Ovary (tissue), 10 donors: ENCODE measurements at places on chromosomes 5 and 9. TPM values are rescaled to one million over a fixed set of nuclear protein-coding genes. Genes with fewer than 3 reads are reported as not detected.

The PCDH12 gene
- 0.69 TPM for total RNA-seq

The TLR4 gene
- 4.1 TPM for total RNA-seq

The OR1K1 gene
- total RNA-seq: not detected

The APBA1 gene
- 16.5 TPM for total RNA-seq

The SPINK13 gene
- 0.55 TPM for total RNA-seq

The HEMGN gene
- total RNA-seq: 0.10 TPM

- DNase-seq: no peak
Measured at GRCh38 chr5:150211156-150212030, 21.5 kb downstream of the SLC6A7 start.

DNA sequence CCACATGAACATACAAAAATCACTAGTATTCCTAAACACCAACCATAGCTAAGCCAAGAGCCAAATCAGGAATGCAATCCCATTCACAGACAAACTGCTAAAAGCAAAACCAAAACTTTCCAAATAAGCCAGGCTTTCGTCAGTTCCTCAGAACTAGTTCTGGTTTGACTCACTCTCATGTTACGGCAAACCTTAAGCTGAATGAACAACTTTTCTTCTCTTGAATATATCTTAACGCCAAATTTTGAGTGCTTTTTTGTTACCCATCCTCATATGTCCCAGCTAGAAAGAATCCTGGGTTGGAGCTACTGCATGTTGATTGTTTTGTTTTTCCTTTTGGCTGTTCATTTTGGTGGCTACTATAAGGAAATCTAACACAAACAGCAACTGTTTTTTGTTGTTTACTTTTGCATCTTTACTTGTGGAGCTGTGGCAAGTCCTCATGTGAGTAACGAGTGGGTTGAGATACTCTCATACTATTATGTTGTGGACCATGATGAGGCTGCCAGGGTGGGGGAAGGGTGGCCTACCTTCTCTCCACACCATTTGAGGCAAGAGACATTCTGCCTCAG is at the start of gene PDCD1LG2:
PDCD1LG2 (plus strand) TSS at position 172 of the 572 bp plus-strand sequence. CDS start 12,016 bp downstream, outside the sequence.
- DNase-seq: no peak

DNA sequence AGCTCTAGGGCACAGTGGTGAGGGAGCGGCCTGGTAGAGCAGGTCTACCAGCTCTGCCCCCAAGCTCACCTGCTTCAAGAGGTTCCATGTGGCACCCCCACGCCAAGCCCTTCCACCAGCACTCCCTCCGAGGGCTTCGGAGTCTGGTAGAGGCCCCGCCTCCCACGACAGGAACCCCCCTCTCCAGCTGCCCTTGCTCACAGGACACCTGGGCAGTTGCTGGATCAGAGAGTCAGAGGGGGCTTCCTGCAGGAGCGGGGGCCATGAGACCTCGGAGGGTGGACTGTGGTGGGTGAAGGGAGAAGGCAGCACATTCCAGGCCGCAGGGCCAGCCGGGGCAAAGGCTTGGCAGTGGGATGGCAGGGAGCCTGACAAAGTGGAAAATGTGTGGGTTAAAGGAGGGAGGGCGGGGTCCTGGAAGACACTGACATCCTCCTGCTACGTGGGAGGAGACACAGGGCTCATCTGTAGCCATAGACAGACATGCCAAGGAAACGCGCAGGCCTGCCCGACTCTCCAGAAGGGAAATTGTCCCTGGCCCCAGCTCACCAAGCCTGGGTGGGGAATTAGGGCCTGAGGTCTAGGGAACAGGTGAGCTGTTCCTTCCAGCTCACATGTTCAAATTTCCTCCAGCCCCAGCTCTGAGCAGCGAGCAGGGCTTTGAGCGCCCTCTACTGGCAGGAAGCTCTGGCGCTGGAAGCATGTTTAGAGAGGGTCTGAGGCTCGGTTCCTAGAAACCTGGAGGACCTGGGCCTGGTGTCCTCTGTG is 74.2 kb downstream of the NTNG2 start:
- DNase-seq: peak; percentile 83

DNA sequence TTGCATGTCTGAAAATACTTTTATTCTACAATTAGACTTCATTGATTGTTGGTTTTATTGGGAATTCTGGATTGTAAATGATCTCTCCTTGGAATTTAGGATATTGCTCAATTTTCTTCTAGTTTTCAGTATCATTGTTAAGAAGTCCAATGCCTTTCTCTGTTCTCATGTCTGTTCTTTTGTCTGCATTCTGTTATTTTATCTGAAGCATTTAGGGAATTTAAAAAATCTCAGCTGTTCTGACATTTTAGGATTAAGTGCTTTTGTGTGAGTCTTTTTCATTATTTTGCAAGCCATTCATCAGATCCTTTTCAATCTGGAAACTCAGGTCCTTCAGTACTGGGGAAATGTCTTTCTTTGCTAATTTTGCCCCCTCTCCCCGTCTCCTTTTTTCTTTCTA is 4.4 kb upstream of the FER start:
- no peak for DNase-seq

DNA sequence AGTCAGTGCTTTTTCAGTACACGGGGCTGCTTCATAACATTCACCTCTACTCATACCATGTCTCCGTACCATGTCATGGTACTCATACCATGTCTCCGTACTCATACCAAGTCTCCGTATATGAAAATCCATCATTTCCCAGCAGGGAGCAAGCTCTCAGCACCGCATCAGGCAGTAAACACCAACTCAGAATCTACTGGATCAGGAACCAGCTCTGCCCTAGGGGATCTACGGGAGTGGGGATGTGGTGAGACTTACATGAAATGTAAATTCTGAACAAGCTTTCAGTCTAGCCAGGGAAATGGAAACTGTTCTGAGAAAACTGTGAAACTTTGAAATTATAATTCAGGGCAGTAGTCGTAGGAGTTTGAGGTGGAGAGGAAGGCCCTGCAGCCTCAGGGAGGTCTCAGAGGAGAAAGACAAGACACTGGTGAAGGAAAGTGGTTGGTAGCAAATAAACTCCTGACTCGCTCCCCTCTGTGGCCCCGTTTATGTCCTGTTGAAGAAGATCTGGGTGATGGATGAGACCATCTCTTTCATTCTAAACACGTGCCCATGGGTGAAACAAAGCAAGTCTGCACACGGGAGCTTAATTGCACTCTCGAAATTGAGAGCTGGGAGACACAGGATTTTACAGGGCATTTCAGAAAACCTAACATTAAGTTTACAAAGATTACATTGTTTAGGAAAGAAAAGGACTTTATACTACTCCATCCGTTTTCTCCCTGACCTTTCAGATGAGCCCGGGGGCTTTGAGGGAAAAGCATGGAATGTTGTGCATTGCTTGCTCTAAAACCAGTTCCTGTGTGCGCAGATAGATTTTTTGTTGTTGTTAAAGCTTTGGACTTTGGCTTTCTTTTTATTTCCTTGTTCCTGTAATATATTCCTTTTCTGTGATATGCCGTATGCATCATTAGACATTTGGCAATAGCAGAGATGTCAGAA is 26.8 kb downstream of the ACTBL2 start:
- no peak for DNase-seq

- DNase-seq: no peak
Measured at GRCh38 chr5:142969186-142969585, 199.0 kb downstream of the ARHGAP26 start.

- DNase-seq: peak; percentile 38
Measured at GRCh38 chr9:116860509-116861120, 173.5 kb downstream of the TRIM32 start.

DNA sequence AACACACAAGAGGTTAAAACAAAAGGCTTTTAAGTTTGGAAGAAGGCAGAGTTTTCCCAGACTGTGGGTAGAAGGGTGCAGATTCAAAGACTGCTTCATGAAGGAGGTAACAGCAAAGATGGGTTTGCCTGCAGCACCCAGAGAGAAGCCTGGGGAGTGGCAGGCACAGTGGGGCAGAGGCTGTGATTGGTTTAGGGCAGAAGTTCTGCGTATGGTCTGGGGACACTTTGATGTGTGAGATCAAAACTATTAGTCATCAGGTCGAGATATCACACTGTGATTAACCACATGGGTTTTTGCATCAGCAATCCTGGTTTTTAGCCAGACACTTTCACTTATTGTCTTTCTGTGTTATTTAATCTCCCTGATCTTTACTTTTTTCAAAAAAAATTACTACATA is 188.8 kb upstream of the GLRA1 start:
- no peak for DNase-seq

DNA sequence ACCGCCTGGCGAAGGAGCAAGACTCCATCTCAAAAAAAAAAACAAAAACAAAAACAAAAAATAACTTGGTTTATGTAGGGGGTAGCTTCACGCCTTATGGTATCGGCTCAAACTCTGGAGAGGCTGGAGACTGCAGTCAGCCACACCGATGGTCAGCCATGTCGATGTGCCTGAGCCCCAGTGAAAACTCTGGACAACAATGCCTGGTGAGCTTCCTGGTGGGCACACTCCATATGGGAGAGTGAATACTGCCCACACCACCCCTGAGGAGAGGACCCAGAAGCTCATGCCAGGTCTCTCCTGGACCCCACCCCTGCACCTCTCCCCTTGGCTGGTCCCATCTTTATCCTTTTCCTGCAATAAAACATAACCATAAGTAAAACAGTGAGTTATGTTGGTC is 19.6 kb downstream of the IPPK start:
- DNase-seq: no peak

- DNase-seq: no peak
Measured at GRCh38 chr9:109448223-109448622, 49.9 kb downstream of the PTPN3 start.

DNA sequence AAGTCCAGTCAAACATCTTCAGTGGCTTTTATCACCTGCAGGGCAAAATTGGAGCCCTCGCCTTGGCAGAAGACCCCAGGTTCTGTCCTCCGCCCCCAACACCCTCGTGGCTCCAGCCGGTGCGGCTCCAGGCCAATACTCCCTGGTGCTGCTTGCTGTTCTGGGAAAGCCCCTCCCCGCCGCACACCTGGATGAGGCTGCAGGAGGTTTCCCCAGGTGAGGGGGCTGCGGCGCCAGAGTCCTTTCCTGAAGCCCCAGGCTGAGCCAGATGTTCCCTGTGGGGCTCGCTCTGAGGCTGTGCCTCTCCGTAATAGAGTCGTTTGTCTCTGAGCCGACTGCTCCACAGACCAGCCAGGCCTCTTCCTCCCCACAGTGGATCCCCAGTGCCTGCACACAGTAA is 375.4 kb upstream of the IRX1 start:
- no peak for DNase-seq

DNA sequence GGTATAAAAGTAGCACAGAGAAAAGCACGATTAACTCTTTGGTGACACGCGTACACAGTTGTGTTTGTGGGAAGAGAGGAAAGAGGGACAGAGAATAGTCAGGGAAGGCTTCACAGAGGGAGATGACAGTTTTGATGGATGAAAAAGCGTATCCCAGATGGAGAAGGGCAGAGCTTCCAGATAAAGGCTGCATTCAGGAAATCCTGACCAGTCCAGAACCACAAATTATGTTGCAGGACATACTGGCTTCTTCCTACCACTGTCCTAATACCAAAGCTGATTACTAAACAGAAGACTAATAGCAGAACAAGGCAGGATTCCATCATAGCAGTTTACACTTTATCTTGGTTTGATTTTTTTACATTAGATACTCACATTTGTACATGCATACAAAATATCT is 34.5 kb downstream of the SLC31A2 start:
- DNase-seq: no peak

GRCh38 chr9:90517103-90517502 is 125.5 kb downstream of the DIRAS2 start:
- no peak for DNase-seq
